NCI-H526 (cell line): ENCODE measurements at places on chromosomes 16 and 17.
A peak's percentile ranks its signal among the peaks of the same experiment; 100 is the strongest.

GRCh38 chr17:61465550-61466237 is 13.5 kb downstream of the TBX4 start:
- no peak for DNase-seq

- no peak for DNase-seq
These were observed 2.5 kb downstream of the ALOX15B start for GRCh38 chr17:8041249-8041928.

DNA sequence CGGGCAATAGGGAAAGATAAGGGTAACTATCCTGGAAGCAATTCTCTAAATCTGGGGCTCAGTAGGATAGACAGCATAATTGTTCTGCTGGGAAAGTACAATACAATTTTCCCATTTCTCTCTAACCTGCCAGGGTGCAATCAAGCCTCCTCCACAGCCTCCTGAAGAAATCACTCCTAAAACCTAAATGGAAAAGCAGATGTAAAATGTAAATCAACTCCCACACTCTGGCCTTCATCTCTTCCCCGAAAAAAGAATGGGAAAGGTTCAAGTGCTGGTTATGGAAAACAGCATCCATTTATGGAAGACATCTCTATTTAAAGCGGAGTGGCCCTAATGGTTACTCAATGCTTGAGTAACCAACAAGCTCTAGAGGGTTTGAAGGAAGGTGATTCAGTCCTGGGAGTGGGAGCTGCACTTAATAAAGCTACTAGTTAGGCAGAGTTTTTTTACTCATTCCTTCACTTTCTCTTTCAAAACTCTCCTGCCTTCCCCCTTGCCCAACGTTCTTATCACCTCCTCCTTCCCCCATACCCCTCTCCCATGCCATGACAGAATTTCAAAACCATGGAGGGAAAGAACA is 5.1 kb downstream of the MMD start:
- DNase-seq = no peak

- DNase-seq = no peak
These were observed 535.2 kb downstream of the RBFOX1 start for GRCh38 chr16:7867831-7868230.

GRCh38 chr17:29722411-29723198 is 99.9 kb upstream of the CORO6 start:
- peak; percentile 41 for DNase-seq

DNA sequence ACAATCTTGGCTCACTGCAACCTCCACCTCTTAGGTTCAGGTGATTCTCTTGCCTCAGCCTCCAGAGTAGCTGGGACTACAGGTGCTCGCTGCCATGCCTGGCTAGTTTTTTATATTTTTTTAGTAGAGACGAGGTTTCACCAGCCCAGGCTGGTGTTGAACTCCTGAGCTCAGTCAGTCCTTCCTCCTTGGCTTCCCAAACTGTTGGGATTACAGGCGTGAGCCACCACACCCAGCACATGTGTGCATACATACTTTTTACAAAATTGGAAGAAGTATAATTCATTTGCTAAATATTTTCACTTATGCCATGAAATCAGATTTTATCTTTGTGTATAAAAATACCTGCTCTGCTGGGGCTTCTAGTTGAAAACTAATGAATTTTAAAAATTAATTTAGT is 13.2 kb downstream of the BPTF start:
- DNase-seq = no peak

- no peak for DNase-seq
These were observed 14.2 kb downstream of the SOX8 start for GRCh38 chr16:995783-996182.

DNA sequence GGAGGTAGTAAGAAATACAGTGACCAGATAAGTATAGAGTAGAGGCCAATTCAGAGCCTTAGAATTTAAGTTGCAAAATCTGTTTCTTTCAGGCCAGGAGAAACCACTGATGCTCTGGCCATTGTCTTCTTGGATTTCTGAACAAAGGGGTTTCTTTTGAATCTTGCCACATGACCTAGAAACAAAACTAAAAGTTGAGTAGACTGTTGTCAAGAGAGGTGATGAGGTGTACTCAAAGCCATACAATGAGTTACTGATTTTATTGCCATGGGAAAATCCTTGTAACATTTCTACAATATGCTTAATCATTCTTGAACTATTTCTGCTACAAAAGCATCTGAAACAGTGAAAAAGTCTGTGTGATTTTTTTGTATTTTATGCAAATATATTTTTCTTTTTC is 881.3 kb downstream of the CDH11 start:
- no peak for DNase-seq

GRCh38 chr17:29256735-29257466 is 10.2 kb downstream of the CRYBA1 start:
- no peak for DNase-seq

GRCh38 chr16:27417047-27417671 is 15.2 kb downstream of the IL21R start:
- no peak for DNase-seq

- DNase-seq = no peak
These were observed 57.9 kb upstream of the KCNJ16 start for GRCh38 chr17:70017112-70017511.

- DNase-seq = no peak
These were observed 14.6 kb upstream of the CIBAR2 start for GRCh38 chr16:85126705-85127378.

DNA sequence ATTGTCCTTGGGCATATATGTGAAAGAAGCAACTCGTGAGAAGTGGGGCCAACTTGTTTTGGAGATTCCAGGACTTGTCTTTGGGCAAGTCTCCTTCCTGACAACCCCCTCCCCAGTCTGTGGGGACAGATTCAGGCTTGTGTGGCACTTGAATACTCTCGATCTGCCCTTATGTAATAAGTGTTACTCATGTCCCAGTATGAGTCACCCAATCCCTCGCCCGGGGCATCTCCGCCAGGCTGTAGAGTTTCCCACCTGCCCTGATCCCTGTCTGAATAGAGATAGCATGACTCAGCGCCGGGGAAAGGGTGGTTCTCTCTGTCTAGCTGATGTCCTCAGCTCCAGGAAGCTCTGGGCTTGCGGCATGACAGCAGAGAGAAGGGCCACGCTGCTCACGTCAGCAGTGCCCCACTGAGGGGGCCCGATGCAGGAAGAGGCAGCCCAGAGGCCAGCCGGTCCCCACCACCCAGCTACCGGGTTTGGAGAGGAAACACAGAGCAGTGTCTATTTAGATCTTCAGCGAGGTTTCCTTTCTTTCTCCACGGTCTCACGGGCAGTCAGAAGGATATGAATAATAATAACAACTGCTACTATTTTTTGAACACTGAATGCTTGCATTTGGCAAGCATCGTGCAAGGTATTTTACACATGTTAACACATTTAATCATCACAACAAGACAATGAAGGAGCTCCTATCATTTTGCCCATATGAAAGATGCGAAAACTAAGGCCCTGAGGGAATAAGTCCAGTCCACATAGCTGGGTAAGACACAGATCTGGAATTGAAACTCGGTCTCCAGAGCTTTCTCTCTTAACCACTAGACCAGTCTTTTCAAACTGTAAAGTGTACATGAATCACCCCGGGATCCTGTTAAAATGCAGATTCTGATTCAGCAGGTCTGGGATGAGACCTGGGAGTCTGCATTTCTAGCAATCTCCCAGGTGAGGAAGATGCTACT is 426.7 kb upstream of the MAF start:
- no peak for DNase-seq

DNA sequence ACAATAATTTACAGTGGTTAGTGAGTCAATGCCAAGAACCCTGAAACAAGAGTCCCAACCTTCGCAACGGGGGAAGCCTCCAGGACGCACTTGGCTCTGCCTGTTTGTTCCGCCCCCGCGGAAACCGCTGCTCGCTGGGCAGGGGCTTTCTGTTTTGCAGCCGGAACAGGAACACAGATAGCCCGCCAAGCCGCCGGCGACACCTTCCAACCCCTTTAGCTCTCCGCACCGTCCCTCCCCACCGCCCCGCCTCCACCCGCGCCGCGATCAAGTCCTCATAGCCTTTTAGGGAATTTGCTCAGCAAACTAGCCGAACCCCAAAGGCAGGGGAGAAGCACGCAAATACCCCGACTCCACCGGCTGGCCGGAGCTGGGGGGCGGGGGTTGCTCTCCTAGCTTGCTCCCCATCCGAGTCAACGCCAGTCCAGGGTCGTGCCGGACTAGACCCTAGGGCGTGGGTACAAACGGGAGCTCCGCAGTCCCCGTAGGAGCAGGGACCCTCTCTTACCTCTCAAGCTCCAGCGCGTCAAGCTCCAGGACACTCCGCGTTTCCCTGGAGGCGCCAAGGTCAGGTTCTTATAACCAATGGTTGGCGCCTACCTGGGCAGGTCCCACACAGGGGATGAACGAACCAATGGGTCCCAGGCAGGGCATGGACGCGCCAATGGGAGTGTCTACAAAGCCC is at the start of gene SLFN13:
Gene SLFN13 (minus strand): TSS at position 553 of the 685 bp plus-strand sequence. CDS start 3,086 bp downstream, outside the sequence.
- no peak for DNase-seq

- DNase-seq = no peak
These were observed 12.1 kb downstream of the CA5A start for GRCh38 chr16:87924041-87924810.

- DNase-seq = no peak
These were observed 124.9 kb downstream of the ABCA8 start for GRCh38 chr17:68830313-68830712.

DNA sequence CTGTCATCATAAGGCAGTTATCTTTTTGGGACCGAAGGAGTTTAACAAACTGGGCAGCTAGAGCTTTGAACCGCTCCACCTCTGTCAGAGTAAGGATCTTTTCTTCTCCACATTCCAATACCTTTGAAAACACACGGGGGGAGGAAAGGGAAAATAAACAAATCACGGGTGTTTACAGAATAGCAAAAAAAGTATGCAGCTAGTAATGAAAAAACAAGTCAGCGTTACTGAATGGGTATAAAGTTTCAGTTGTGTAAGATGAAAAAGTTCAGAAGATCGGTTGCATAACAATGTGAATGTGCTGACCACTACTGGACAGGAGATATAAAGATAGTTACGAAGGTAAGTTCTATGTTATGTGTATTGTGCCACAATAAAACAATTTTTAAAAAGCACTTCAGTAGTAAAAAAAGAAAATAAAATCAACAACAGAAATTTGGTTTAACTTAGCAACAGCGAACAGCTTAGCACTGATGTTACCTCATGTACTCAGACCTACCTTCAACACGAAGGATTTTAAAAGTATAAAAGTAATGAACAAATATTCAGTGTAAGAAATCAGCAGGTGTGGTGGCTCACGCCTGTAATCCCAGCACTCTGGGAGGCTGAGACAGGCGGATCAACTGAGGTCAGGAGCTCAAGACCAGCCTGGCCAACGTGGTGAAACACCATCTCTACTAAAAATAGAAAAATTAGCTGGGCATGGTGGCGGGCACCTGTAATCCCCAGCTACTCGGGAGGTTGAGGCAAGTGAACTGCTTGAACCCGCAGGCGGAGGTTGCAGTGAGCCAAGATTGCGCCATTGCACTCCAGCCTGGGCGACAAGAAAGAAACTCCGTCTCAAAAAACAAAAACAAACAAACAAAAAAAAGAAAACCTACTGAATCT is 34.3 kb downstream of the MARF1 start:
- no peak for DNase-seq

- no peak for DNase-seq
These were observed 3.0 kb downstream of the THOC6 start for GRCh38 chr16:3026609-3027488.

- DNase-seq = no peak
These were observed 6.8 kb upstream of the CAVIN1 start for GRCh38 chr17:42429726-42430447.

DNA sequence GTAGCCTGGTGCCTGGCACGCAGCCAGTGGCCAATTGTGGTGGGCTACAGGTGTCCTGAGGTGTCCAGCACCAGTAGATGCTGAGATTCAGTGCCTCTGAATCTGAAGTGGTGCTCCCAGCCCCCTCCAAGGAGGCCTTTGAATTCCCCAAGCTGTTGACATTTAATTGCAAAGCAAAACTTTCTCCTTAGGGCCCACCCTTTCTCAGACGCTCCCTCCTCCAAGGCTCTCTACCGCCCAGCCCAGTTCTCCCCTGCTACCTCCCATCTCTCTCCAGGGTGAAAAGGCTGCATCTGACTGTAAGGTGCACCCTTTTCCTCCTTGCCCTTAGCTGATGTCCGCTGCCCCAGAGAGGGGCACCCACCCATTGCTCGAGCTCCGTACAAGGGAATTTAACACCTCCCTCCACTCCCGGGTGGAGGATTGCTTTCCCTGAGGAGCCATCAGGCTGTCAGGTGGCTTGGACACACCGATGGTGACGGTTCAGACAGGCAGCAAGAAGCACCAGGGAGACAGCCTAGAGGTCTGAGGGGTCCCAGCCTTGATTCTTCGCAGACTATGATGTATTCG is 1.7 kb downstream of the BEAN1 start:
- no peak for DNase-seq

DNA sequence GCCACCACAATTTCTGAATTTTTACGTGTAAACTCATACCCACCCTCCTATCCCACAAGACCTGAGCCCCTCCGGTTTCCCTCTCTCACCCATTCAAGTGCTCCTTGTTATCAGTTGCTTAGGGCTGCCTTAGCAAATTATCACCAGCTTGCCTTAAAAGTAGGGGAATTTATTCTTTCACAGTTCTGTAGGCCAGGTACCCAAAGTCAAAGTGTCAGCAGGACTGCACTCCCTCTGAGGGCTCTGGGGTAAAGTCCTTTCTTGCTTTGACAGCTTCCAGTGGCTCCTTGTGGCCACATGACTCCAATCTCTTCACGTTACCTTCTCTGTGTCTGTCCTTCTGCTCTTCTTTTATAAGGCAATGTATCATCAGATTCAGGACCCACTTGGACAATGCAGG is 7.9 kb upstream of the TMEM220 start:
- DNase-seq = no peak
